ENCODE measurements at places on chromosomes 11 and 22.

DNA sequence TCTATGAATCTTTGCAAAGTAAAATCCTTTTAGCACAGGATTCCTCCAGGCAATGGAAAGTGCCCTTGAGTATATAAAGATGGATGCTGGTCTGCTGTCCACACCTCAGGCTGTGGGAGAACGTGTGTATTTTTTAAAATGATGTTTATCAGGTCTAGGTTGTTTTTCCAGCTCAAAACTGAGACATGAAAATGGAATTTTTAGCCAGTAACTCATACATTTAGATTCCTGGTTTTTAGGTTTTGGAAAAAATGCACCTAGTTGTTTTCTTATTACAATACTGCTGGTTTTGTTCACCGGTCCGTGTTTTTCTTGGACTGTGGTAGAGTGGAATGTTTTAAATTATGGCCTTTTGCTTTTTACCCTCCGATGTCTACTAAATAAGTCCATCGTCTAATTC lies 554.7 kb downstream of the SOX6 start:
- DNase-seq: no peak

GRCh38 chr11:73152861-73153483 lies 10.9 kb upstream of the FCHSD2 start:
- DNase-seq: no peak

GRCh38 chr11:8221917-8222495 lies 41.7 kb downstream of the LMO1 start:
- DNase-seq: no peak

DNA sequence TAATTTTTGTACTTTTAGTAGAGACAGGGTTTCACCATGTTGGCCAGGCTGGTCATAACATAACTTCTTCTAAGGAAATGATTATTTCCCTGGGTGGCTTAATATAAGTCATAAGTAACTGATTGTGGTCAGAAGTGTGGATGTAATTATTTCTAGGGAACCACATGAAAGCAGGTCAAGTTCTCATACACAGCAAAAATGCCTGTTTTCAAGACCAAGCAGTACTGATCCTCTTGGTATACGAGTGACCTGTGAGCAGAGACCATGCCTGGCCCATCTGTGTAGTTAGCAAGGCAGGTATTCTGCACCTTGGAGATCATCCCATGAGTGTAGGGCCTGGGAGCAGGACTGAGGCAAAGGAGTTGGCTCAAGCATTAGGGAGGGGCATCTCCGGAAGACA lies 32.5 kb upstream of the NUCB2 start:
- DNase-seq: no peak

DNA sequence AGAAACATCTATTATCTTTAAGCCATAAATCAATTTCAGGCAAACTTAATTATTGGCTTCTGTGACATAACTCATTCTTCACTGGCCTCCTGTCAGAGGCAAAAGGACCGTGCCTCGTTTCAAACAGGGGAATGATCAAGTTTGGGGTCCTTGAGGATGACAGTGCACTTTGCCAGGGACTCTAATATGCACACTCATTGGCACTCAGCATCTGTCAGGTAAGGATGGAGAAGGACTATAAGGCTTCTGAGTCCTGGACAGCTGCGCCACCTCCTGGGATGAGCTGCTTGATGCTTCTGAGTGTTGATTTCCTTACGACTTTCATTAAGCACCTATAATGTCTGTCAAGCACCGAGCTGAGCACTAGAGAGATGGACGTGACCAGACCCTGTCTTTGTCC lies 20.2 kb downstream of the BPIFC start:
- no peak for DNase-seq

DNA sequence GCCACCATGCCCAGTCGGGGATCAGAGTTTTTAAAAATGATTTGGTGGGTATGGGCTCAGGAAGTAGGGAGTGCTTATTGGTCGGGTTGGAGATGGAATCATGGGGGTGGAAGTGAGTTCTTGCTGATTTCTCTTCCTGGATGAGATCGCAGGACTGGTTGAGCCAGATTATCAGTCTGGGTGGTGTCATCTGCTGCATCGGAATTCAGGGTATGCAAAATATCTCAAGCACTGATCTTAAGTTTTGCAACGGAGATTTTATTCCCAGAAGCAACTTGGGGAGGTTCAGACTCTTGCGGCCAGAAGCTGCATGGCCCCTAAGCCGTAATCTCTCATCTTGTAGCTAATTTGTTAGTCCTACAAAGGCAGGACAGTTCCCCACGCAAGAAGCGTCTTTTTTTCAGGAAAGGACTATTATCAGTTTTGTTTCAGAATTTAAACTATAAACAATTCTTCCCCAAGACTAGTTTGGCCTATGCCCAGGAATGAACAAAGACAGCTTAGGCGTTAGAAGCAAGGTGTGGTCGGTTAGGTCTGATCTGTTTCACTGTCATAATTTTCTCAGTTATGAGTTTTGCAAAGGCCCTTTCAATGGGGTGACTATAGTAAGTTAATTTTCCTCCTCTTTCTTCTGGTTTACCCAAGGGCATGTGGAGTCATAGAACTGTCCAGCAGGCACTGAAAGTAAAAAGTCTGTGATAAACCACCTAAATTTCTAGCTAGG lies 1.4 kb upstream of the PIWIL3 start:
- no peak for DNase-seq

- DNase-seq: no peak
Observed at GRCh38 chr11:85912414-85912813, 57.2 kb downstream of the CCDC83 start.

DNA sequence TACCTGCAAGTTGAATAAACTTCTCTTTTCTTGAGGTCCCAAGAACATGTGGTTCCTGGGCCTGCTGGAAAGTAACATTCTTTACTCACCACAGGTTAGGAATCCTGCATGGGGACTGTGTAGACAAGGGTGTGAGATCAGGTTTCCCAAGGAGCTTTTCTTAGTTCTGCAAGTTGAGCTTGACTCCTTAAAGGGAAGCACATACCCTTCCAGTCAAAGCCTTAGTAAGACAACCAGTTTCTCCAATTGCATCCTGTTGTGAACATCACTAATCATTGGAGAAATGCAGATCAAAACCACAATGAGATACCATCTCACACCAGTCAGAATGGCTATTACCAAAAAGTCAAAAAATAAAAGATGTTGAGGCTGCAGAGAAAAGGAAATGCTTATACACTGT lies 48.3 kb upstream of the PAK1 start:
- DNase-seq: no peak

- no peak for DNase-seq
Observed at GRCh38 chr22:34861787-34862186, 204.2 kb upstream of the ISX start.

DNA sequence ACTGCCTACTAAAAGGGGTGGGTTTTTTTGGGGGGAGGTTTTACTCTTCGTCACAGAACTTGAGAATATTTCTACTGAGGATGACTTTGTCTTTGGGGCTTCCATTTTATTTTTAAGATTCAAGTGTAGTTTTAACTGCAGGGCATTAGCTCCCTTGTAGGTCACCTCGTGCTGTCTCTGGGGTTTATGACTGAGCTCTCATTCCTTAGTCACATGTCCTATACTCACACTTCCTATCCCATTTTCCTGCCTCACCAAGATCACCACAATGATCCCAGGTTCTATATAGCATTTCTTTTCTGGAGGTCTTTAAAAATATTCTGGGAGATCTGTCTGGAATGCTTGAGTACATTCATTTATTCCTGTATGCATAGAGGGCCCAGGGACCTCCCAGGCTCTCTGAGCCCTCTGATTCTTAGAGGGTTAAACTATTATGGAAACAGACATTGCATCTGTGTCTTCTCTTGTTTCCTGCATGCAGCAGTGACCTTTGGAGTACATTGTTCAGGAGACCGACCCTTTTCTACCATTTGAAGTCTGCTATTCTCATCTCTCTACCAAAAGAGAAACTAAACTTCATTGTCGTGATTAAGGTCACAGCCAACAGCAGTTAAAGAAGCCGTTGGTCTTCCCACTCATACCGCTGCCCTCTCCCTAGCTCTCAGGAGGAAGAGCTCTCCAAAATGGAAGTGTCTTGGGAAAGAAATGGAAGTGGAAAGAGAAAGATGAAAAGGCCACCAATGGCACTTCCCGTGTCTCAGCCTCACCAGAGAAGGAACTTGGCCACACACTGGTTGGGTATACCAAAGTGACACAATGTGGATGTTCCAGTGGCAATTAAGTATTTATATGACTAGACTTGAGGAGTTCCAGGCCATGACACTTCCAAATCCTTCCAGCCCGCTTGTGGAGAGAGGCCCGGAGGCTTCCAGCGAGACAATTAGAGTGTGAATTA lies 77.5 kb downstream of the ZBTB16 start:
- DNase-seq: peak; percentile 48

GRCh38 chr22:48853627-48854240 lies 973.9 kb downstream of the BRD1 start:
- no peak for DNase-seq

- no peak for DNase-seq
Observed at GRCh38 chr11:119993722-119994121, 144.2 kb downstream of the TRIM29 start.

GRCh38 chr11:3154001-3154599 lies 11.0 kb downstream of the OSBPL5 start:
- no peak for DNase-seq

DNA sequence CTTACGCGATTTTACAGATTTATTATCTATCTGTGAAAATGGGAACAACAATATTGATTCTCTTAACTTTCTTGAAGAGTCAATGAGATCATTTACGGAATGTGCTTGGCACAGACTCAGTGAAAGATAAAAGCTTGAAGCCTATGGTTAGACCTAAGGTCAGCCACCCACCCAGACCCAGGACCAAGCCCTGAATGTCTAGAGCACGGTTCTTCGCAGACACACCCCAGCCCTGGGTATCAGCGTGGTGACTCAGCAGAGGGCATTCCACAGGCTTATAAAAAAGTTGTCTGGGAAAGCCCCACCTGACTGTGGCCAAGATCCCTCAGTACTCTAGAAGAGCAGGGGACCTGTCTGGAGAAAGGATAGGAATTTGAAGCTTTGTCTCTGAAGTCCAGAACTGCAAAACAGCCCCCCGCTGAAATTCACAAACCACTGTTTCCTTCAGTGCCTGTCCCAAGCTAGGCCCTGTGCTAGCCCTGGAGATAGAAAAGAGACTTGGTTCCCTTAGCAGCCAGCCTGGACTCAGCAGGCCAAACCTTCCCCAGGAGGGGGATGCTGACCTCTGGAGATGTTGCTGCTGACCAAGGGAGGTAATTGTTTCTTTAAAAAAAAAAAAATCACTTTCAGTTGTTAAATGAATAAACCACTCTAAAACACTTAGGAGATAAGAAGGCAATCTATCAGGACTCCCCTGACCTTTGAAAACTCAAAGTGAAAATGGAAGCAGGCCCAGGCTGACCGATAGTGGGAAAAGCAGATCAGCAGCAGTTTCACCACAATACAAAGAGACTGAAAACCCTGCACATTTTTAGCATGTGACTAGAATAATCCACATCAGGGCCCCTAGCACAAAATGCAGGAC lies 114.0 kb downstream of the ABTB2 start:
- peak; percentile 50 for DNase-seq

- no peak for DNase-seq
Observed at GRCh38 chr11:46197421-46197820, 76.2 kb upstream of the PHF21A start.

GRCh38 chr22:27139935-27140511 lies 482.6 kb downstream of the MIAT start:
- no peak for DNase-seq

DNA sequence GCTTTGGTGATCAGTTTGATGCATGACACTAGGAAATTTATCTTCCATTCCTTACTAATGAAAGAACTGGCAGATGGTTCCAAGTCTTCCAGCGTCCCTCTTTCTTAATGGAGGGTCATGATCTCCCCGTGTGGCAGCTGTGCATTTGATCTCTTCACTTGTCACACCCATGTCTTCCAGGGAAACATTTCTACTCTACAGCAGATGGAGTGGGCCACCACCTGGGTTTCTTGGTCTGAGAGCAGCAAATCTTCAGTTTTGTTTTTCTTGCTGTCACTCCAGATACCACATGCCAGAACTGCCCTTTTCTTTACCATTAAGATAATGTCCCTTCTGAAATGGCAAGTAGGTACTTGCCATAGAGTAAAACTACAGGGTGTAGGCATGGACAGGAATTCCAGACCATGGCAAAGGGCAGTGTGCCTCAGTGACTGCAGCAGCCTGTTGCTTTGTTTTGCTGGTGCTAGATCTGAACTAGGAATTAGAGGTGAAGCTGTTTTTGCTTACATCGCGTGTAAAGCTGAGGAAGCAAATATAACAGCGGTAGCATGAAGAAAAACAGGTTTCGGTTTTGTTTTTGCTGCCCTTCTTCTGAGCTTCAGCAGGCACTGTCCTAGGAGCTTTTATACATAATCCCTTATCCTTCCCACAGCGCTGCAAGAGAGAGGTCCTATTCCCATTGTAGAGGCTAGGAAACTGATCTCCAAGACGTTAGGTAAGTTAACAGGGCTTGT lies 20.7 kb upstream of the C11orf96 start:
- no peak for DNase-seq

DNA sequence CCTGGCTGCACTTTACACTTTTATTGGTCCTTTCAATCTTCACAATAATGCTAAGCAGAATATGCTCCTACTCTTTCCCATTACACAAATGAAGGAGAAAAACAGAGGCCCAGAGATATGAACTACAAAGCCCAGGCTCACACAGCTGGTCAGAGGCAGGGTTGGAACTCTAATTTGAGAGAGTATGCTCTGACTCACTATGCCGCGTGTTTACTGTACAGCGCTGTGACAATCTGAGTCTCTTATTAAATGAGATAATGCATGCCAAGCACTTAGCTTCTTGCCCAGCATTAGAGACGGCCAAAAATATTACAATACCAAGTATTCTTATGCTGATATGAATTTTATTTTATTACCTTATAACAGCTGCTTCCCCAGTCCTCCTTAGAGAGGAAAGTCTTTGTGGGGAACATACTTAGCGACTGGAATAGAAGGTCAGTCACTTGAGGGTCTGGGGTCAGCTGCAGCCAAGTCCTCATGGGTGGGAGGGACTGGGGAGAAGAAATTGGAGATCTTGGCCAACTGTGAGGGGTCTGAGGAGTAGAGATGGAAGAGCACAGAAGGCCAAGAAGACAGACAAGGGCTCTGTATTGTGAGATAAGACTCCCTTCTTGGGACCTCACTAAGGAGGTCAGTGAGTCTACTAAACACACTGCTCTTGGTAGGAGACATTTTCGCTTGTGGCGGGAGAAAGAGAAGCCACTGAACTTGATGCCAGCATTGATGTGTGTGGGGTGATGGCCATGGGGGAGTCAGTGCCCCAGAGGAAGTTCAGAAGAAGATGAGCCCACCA lies 150.8 kb upstream of the TIMP3 start:
- no peak for DNase-seq

DNA sequence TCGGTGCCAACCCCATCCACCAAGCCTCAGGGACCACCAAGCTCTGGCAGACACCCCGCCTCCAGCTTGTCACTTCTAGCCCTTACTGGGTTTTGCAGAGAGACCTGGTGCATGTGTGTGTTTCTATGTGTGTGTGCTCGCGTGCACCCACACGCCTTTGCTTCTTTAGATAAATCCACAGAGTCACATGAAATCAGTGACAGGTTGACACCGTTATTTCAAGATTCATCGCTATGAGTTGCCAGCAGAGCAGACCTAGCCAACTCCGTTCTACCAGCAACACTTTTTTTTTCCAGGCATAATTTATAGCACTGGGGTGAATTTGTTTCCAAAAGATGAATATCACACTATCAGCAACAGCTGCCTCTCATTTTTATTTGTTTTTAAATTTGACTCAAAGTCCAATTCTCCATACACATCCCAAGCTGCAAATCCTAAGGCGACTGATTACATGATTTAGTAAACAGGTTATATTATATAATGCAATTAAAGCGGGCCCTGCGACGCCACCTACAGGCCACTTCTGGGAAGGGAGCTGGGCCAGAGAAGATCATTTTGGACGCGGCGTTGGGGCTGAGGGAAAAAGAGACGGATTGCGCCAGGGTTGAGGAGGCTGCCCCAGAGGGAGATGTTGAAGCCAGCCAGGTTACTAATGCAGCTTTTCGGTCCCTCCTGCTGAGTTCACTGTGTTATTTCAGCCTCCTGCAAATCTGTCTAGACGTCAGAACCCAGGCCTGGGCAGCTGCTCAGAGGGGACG lies 150.5 kb downstream of the FEZ1 start:
- peak; percentile 68 for DNase-seq

All from inflammatory macrophage treated with lipopolysaccharide for 1 hour (primary cell).